ENCODE measurements at places on chromosomes 5 and 9.
A peak's percentile ranks its signal among the peaks of the same experiment; 100 is the strongest.

GRCh38 chr5:154049636-154050035 lies 10.9 kb downstream of the MFAP3 start:
- DNase-seq: no peak

DNA sequence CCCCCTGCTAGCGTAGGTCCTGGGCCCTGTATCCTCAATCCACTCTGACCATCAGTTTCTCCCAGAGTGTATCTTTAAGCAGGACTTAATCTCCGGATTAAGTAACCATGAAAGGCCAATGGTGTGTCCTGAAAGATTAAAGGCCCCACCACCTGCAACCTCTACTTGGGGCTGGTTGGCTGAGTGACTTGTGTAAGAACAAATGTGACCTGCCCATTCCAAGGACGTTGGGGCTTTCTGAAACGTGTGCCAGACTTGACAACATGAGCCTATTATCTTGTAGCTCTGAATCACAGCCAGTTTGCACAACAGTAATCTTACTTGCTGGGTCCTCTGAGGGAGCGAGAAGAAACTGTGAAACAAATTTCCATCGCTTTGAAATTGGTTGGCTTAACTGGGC lies 3.1 kb upstream of the PRELID2 start:
- DNase-seq: no peak

GRCh38 chr5:173689737-173690360 lies 73.4 kb upstream of the BOD1 start:
- no peak for DNase-seq

- DNase-seq: no peak
Observed at GRCh38 chr9:106773750-106774149, 89.2 kb upstream of the ZNF462 start.

- no peak for DNase-seq
Observed at GRCh38 chr5:110333384-110333783, 393.1 kb downstream of the TMEM232 start.

DNA sequence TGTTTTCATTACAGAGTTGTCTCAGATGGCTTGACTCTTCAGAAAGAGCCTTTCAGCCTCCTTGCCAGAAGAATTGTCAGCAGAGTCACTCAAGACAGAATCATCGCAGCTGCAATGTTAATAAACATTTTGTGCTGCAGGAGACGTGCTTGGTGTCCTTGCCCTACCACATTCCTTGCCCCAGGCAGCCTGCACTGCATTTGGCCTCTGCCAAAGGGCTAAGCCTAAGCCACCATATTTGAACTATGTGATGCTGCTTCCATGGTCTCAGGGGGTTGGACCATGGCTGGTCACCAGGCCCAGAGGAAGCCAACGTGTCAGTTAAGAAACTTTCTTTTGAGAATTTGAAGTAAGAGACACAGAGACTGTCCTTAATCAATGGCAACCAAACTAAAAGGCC lies 145.4 kb downstream of the ACTL7B start:
- DNase-seq: no peak

- no peak for DNase-seq
Observed at GRCh38 chr9:138065287-138065686, 187.7 kb downstream of the CACNA1B start.

DNA sequence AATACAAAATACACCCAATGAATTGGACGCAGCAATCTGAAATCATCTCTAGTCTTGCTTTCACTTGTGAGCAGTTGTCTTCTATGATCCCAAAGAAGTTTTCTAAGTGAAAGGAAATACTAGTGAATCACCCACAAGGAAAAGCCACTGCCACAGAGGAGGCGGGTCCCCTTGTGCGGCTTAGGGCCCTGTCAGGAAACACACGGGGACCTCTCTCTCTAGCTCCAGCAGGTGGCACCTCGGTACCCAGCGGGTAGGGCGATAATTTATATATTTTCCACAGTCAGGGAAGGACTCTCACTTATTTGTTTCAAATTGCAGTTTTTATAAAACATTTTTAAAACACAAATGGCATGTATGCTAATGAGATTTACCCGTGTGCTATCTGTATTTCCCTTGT lies 417.1 kb downstream of the KDM4C start:
- no peak for DNase-seq

GRCh38 chr5:1028481-1029281 lies 20.1 kb downstream of the NKD2 start:
- no peak for DNase-seq

GRCh38 chr9:121773954-121774714 lies 122.7 kb downstream of the DAB2IP start:
- DNase-seq: no peak

GRCh38 chr9:105751761-105752160 lies 57.4 kb downstream of the TMEM38B start:
- DNase-seq: no peak

GRCh38 chr5:115575167-115576070 lies 26.9 kb downstream of the TICAM2 start:
- DNase-seq: no peak

DNA sequence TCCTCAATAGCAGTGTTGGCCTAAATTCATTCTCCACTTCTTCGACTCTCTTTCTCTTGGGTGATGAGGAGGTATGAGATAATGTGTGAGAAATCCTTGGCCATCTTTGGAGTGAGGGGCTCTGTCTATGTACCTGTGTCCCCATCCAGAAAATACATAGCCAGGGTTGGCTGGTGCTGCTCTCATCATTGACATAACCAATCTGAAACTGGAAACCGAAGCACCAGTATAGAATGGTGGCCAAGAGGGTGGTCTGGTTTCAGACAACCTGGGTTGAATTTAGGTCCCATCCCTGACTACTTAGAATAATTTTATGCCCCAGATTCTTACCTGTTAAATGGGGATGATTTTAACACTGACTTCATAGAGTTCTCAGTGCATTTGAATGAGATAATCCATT lies 208.1 kb downstream of the ARHGAP26 start:
- DNase-seq: no peak

DNA sequence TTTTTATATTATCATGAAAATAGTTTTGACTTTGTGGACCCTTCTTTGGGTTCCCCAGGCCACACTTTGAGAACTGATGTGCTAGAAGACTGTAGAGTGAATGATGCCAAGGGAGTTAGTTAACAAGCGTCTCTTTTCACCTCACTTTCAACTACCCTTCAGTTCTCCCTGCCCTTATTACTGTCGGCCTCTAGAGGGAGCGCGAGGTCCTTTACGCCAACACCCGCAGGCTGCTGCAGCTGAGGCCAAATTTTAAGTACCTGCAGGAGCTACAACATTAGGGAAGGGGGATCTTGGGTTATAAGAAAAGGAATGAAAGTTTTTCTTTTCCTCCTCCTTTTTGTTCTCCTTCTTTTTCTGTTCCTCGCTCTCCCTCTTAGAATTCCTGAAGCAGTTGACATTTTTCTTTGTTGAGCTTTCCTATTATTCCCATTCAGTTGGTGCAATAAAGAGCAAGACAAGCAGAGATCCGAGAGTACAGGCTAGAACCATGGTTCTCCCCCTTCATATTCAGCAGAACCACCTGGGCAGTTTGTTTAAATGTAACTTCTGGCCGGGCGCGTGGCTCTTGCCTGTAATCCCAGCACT lies 84.0 kb downstream of the ZFAND5 start:
- no peak for DNase-seq

DNA sequence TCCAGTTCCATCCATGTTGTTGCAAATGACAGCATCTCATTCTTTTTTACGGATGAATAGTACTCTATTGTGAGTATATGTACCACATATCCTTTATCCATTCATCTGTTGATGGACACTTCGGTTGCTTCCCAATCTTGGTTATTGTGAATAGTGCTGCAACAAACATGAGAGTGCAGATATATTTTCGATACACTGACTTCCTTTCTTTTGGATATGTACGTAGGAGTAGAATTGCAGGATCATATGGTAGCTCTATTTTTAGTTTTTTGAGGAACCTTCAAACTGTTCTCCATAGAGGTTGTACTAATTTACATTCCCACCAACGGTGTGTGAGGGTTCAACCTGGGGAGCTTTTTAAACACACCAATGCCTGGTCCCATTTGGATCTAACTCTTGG lies 22.3 kb downstream of the GALNT12 start:
- DNase-seq: no peak

DNA sequence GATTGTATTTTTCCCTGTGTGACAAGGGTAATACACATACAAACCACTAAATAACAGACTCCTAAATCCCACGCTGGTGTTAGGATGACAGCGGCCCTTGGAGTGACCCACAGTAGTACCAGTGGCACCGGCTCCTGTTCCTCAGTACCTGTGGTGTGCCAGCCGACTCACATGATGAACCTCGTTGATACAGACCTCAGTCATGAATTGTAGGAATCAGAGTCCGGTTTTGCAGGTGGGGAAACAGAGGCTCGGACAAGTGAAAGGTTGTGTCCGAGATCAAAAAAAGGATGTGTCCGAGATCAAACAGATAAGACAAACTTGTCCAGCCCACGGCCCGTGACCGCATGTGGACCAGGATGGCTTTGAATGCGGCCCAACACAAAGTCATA lies 78.0 kb downstream of the AMBP start:
- no peak for DNase-seq

- DNase-seq: no peak
Observed at GRCh38 chr9:86034863-86035734, 64.3 kb downstream of the GOLM1 start.

DNA sequence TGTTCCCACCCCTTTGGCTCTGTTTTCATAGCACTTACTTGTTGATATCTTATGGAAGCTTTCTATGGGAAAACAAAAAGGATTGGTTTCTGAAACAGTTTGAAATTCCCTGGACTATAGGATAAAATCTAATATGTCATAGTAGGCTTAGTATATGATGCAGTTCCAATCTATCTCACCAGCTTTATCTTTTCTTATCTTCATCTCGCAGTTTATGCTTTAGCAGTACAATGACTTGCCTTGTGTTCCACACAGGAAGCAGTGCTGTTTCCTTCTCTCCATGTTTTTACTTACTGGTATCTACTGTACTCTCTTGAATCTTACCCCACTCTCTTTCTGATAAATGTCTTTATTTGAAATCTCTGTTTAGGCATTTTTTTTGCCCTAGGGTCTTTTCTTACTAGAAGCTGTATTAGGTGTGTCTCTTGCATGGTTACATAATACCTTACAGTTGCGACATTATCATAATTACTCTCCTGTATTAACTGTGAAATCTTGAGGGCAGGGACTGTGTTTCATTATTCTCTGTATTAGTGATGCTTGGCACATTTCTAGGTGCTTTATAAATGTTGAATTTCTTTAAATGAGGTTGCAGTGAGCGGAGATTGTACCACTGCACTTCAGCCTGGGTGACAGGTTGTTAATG lies 76.3 kb downstream of the FOCAD start:
- no peak for DNase-seq

DNA sequence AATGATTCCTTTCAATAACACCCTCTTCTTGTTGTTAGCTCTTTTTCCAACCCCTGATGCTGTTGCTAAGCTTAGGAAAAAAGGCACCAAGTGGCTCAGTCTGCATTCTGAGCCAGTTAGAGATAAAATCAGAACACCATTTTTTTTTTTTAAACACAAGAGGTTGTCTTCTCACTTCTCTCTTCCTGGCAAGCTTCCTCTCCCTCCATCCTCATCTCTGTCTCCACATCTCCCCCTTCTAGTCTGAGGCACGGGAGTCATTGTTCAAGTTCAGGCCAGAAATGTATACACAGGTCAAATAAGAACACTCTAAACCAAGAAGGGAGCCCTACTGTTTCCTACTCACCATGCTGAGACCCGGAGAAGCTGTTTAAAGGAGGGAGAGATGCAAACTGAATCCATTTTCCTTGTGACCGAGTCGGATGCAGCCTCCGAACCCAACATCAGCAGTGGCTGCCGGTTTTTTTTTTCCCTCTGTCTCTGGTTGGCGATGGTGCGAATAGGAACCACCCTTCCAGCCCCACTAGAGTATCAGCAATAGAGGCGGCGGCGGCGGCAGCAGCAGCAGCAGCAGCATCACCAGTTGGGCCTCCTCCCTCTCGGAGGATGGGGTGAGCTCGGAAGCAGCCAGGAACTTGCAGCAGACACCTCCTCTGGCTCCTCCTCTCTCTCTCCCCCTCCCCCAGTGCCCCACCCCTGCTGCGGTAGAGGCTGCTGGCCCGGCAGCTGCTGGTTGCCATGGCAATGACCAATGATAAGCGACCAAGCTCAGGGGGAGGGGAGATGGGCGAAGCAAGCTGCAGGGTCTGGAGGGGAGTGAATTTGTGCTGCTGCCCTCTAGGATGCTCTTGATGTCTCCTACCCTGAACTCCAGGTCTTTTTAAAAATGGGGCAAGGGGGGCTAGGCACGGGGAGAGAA lies at the start of gene JAKMIP2:
TSS of gene JAKMIP2 (minus strand) at position 619 of the 919 bp plus-strand sequence. CDS start 110,922 bp downstream, outside the sequence.
- DNase-seq: peak; percentile 97

GRCh38 chr5:33319151-33319550 lies 121.6 kb upstream of the TARS1 start:
- no peak for DNase-seq

- no peak for DNase-seq
Observed at GRCh38 chr5:124318661-124319060, 427.8 kb downstream of the ZNF608 start.

DNA sequence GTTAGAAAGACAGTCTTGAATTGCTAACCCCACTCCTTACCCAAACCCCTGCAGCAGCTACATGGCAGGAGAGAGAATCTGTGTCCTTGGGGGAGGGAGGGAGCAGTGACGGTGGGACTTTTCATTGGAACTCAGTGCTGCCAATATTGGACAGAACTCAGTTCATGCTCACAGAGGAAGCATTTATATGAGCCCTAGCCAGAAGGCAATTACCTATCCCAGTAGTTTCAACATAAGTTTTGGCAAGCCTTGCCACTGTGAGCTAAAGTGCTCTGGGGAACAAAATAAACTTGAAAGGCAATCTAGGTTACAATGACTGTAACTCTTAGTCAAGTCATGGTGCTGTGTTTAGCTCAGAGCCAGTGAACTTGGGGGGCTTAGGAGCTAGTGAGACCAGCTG lies 1013.4 kb upstream of the COX7C start:
- DNase-seq: no peak

GRCh38 chr5:69492391-69492922 lies at the start of gene OCLN:
Gene OCLN, plus strand, starts transcription at chr5:69492790. Its CDS starts 11,455 bp downstream, at chr5:69504245.
- DNase-seq: no peak

DNA sequence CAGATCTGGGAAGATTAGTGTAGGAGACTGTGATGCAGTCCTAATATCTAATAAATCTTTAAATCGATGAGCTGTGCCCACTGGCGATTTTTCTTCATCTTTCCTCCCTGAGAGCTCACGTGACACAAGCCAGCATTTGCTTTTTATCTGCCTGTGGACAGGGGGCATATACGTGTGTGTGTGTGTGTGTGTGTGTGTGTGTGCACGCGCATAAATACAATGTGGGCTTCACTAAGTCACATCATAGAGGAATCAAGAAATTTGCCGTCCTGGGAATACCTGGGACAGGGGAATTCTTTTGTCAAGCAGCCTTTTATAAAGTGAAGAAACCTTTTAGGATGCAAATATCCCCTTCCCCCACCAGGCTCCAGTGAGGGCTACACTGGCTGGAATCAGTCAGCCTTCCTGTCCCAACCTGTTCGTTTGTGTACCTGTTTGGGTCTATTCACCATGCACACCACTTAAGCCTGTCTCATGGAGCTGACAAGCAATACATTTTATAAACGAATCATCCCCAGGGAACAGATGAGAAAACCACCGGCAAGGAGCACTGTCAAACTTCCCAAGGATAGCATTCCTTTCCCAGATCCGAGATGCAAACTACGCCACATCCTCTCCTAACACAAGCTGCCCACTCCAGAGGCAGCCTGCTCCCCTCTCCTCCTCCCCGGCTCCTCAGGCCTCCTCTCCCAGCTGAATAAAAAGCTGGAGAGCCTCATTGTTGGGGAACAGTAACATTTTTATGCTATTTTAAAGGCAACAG lies 2.7 kb downstream of the EPB41L4B start:
- DNase-seq: no peak

Measured in DMS 273 treated with DMSO at 0.1 percent for 48 hours (cell line).